Mammary epithelial cell (primary cell): ENCODE measurements at places on chromosomes 2 and 18.
A peak's percentile ranks its signal among the peaks of the same experiment; 100 is the strongest.

DNA sequence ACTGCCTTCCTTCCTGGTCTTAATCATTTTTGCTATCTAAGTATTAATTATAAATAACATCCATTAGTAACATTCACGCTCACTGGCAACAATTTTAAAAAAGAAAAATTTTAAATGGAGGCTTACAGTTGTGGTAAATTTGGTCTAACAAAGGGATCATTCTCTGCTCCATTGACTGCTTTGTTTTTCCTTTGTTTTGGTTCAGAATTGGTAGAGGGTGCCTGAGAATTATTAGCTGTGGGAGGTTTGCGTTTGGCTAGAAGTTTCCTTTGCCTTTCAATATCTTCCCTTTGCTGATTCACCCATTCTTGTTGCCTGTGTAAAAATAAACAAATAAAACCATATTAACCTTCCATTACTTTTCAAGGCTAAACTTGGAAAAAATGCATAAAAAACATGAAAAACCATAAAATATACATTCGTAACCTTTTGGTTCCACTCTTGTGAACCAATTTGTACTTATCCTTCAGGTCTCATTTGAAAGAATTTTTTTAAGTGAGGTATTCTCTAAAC is 114.6 kb downstream of the TLK1 start:
- DNase-seq, result no peak

- peak; percentile 37 for DNase-seq
Observed at GRCh38 chr2:171244970-171245782, 84.5 kb upstream of the TLK1 start.

GRCh38 chr2:234768608-234769196 is 183.1 kb upstream of the SH3BP4 start:
- DNase-seq, result no peak

DNA sequence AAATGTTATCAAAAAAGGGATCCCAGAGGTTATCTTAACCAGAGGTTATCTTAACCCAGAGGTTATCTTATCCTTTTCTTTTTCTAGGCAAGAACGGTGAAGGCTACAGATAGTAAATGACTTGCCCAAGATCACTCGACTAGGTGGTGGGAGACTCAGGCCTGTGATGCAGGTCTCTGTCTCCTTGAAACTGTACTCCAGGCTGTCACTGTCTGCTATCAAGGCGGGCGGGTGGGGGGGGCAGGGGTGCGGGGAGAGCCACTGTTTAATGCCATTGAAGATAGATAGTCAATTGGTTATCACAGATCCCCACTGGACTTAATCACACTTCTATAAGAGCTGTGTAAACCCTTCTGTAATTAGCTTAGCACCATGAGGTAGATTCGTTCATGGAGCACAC is 315.9 kb upstream of the TCF4 start:
- no peak for DNase-seq

- DNase-seq, result no peak
Observed at GRCh38 chr2:174690026-174690425, 74.2 kb downstream of the CHRNA1 start.

DNA sequence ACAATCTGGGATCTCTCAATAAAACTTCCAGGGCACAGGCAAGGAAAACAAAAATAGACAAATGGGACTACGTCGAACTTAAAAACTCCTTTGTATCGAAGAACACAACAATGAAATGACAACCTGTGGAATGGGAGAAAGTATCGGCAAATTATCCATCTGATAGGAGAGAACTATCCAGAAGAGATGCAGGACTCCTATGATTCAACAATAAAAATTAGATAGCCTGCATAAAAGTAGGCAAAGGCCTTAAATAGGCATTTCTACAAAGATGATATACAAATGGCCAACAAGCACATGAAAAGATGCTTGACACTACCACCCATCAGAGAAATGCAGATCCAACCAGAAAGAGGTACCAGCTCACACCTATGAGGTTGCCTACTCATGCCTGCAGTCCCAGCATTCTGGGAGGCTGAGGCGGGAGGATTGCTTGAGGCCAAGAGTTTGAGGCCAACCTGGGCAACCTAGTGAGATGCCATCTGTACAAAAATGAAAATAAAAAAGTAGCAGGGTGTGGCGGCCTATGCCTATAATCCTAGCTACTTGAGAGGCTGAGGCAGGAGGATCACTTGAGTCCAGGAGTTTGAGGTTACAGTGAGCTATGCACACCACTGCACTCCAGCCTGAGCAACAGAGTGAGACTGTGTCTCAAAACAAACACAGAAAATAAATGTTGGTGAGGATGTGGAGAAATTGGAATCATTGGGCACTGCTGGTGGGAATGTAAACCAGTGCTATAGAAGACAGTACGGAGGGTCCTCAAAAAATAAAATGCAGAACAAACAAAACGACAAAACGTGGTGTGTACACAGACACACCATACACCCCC is 21.6 kb downstream of the TWIST2 start:
- DNase-seq, result peak; percentile 16

DNA sequence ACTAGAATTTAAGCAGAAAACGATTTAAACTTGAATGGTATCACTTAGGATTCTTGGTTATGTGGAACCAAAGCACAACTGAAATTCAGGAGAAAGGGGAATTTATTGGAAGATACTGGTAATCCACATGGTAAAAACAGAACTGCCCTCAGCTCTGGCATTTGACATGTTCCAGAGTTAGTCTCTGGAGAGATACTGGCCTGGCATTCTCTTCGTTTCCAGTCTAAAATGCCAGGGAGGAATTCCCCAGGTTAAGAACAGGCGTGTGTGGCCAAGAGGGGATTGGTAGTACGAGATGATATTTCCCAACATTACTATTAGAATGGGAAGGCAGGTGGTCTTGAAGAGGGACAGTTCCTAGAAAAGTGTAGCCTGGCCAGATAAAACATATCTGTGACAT is 68.5 kb upstream of the TXNDC2 start:
- no peak for DNase-seq
